ENCODE measurements at places on chromosomes 6 and 20. TPM values are rescaled to one million over a fixed set of nuclear protein-coding genes. Genes with fewer than 3 reads are reported as not detected.

DNA sequence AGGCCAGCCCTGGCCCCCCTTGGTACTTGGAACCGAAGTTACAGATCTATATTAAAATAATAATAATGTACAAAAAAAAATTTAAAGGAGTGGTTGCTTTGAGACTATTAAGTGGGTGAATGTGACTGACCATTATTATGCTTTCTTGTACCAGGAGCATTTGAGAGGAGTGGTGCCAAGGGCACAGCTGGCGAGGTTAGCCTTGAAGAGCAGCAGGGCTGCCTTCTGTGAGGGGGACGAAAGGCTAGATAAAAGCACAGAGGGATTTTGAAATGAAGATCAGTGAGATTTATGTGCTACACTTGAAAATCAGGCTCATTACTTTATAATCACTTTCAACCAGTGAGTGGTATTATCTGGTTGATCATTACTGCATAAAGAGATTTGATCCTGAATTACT lies 48.6 kb downstream of the FIG4 start:
- no peaks in the 10 kb centered on the region for H3K27me3 ChIP-seq
- H3K36me3 ChIP-seq = peaks cover 9% of the 10 kb centered on the region
- no peak for DNase-seq
- no peak overlapping the region for H3K4me3 ChIP-seq
- peaks cover 4% of the 10 kb centered on the region for H3K4me1 ChIP-seq

Gene TRMT11
- 27.2 TPM for total RNA-seq

Gene PPIL6
- total RNA-seq = 2.3 TPM

DNA sequence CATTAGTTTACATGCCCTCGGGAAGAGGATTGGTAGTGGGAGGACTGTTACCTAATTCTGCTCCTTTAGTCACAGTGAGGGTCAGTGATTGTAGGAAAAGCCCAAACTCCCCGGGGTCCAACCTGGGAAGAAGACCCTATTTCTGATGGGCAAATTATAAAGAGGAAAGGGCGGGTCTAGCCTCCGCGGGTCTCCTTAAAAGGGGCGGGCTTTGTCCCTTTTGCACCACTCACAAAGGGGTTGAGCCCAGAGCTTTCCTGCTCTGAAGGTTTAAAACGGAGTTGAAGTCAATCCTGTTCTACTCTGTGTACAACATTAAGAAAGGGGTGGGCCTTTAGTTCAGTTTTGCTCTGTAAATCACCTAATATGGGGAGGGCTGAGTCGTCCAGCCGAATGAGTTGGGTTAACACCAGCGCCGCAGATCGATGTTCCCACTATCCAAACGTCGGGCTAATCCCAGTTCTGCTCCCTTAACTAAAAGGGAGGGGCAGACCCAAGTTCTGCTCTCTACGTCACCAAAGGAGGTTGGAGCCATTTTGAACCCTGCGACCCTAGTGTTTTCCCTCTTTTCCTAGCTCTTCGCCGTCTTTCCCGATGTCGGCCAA lies 920 bp upstream of the RNF5 start:
- H3K36me3 ChIP-seq = peaks cover 20% of the 10 kb centered on the region
- H3K27me3 ChIP-seq = no peaks in the 10 kb centered on the region
- H3K27ac ChIP-seq = peak overlapping the region; percentile 98

Gene DEFB114
- not detected for total RNA-seq

GRCh38 chr6:76862936-76863335 lies 600.4 kb downstream of the HTR1B start:
- H3K27me3 ChIP-seq = no peaks in the 10 kb centered on the region
- H3K4me3 ChIP-seq = no peak overlapping the region
- DNase-seq = no peak
- no peaks in the 10 kb centered on the region for H3K4me1 ChIP-seq
- H3K36me3 ChIP-seq = no peaks in the 10 kb centered on the region

DNA sequence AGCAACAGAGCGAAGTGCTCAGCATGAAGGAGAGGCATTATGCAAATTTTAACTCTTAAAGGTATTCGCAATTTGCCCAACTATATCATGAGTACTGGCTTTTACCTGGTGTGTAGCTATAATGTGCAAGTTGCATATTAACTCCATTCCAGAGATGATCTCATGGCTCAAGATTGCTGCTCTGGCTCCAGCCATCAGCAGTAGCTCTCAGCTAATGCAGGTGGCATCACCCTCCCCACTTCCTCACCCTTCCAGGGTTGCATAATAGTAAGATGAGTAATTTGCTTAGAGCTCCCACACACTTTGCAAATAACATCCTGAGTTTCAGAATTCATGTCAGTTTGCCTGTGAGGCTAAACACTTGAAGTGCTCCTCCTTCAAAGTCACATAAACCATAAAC lies 15.9 kb upstream of the PCSK2 start:
- no peak for DNase-seq
- H3K4me3 ChIP-seq = no peak overlapping the region

DNA sequence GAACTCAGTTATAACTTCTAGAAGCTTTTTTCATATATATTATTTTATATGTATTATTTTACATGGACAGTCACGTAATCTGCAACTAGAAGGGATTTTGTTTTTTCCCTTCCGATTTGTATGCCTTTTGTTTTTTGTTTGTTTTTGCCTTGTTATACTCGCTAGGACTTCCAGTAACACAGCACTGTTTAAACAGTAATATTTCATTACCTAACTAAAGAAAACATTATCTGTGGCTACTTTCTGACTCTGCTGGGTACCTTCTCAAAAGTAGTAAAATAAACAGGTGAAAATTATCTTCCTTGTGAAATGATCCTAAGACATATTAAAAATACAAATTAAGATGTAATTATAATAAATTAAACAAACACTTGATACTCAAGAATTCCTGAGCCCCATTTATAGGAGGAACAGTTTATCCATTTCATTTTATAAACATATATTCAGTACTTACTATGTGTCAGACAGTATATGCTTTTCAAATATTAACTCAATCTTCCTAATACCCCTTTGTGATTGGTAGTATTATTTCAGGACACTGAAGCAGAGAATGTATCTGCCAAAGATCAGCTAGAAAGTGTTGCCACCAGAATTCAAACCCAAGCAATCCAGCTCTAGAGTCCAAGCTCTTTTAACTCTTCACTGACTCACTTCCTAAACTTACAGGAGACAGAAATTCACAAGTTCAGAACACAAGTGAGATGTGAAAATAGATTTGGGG lies 65.3 kb downstream of the MAP3K5 start:
- no peaks in the 10 kb centered on the region for H3K27me3 ChIP-seq
- H3K36me3 ChIP-seq = no peaks in the 10 kb centered on the region
- no peaks in the 10 kb centered on the region for H3K4me1 ChIP-seq
- H3K27ac ChIP-seq = no peak overlapping the region
- no peak overlapping the region for H3K4me3 ChIP-seq

- peaks cover 11% of the 10 kb centered on the region for H3K4me1 ChIP-seq
- peak; percentile 77 for DNase-seq
- peak overlapping the region; percentile 90 for H3K27ac ChIP-seq
- H3K4me3 ChIP-seq = peak overlapping the region; percentile 85
- peaks cover 36% of the 10 kb centered on the region for H3K36me3 ChIP-seq
Measured at GRCh38 chr6:33205191-33206026, 954 bp downstream of the HSD17B8 start.

- H3K4me1 ChIP-seq = no peaks in the 10 kb centered on the region
- DNase-seq = no peak
- H3K36me3 ChIP-seq = no peaks in the 10 kb centered on the region
- no peak overlapping the region for H3K4me3 ChIP-seq
- H3K27me3 ChIP-seq = no peaks in the 10 kb centered on the region
- no peak overlapping the region for H3K27ac ChIP-seq
Measured at GRCh38 chr20:20446001-20446400, 78.1 kb downstream of the INSM1 start.

Gene NQO2
- 199 TPM for total RNA-seq

Gene MACROD2
- total RNA-seq = 3.9 TPM

Gene ANKEF1
- 13.1 TPM for total RNA-seq

Gene SEL1L2
- not detected for total RNA-seq

Gene ALDH8A1
- 0.15 TPM for total RNA-seq

DNA sequence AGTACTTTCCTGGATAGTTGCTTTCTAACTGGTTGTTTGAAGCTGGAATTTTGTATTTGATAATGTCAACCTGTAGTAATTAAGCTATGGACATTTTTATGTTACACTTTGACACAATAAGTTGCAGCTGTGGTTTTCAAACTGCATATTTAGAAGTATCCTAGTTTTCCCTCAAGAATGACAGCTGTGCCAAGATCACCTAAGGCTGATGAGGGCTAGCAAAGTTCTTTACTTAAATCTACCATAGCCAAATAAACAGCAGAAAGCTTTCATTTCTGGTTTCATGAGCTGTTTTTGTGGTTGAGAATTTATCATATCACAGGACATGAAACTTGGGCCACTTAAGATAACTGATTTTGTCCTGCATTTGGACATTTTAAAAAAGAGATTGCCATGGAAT lies 30.6 kb downstream of the FAM229B start:
- H3K36me3 ChIP-seq = no peaks in the 10 kb centered on the region
- H3K4me3 ChIP-seq = no peak overlapping the region
- peaks cover 3% of the 10 kb centered on the region for H3K4me1 ChIP-seq
- H3K27ac ChIP-seq = no peak overlapping the region
- no peak for DNase-seq

GRCh38 chr6:83476971-83477370 lies 35.4 kb upstream of the PRSS35 start:
- H3K27me3 ChIP-seq = no peaks in the 10 kb centered on the region
- H3K4me1 ChIP-seq = no peaks in the 10 kb centered on the region
- H3K36me3 ChIP-seq = no peaks in the 10 kb centered on the region

GRCh38 chr6:55659304-55659703 lies 80.3 kb upstream of the HMGCLL1 start:
- no peak overlapping the region for H3K4me3 ChIP-seq
- H3K36me3 ChIP-seq = no peaks in the 10 kb centered on the region
- H3K4me1 ChIP-seq = no peaks in the 10 kb centered on the region
- H3K27me3 ChIP-seq = no peaks in the 10 kb centered on the region

GRCh38 chr6:108799354-108799717 lies 48.9 kb upstream of the ARMC2 start:
- no peak for DNase-seq
- H3K27ac ChIP-seq = peak overlapping the region; percentile 26
- H3K4me1 ChIP-seq = no peaks in the 10 kb centered on the region
- no peaks in the 10 kb centered on the region for H3K36me3 ChIP-seq
- no peaks in the 10 kb centered on the region for H3K27me3 ChIP-seq

Gene IMPG1
- not detected for total RNA-seq

GRCh38 chr6:152605941-152606340 lies 31.2 kb downstream of the SYNE1 start:
- H3K27me3 ChIP-seq = no peaks in the 10 kb centered on the region
- H3K27ac ChIP-seq = no peak overlapping the region
- no peaks in the 10 kb centered on the region for H3K36me3 ChIP-seq
- H3K4me3 ChIP-seq = no peak overlapping the region
- no peaks in the 10 kb centered on the region for H3K4me1 ChIP-seq
- no peak for DNase-seq

Gene PRDM13
- 0.07 TPM for total RNA-seq

DNA sequence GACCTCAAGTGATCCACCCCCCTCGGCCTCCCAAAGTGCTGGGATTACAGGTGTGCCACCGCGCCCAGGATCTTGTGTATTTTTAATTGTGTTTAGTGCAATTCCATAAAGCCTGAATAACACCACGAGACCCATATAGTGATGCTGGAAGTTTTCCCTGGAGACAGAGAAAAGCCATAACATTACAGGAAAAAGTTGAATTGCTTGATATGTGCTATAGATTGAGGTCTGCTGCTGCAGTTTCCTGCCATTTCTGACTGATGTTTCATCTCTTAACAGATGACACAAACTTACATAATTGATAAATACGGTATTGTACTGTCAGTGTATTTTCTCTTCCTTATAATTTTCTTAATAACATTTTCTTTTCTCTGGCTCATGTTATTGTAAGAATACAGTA lies 7.3 kb upstream of the UBD start:
- no peaks in the 10 kb centered on the region for H3K36me3 ChIP-seq
- H3K27ac ChIP-seq = no peak overlapping the region
- no peaks in the 10 kb centered on the region for H3K4me1 ChIP-seq
- no peak overlapping the region for H3K4me3 ChIP-seq
- DNase-seq = no peak
- peaks cover 3% of the 10 kb centered on the region for H3K27me3 ChIP-seq

DNA sequence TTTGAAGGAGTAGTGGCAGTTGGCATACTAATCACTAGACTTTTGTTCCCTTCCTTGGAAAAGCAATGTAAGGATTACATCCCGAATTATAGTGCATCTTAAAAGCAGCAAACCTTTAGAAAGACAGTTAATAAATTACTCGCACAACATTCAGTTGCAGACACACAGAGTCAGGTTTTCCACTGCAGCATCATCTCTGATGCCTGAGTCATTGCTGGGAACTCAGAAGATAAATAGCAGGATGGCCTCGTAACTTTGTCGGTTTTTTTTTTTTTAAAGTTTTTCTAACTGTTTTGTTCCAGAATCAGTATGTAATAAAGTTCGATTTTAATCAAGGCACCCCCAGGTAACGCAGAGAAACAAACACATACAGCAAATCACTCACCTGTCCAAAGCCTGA lies 34.3 kb downstream of the GJA10 start:
- DNase-seq = no peak
- no peaks in the 10 kb centered on the region for H3K4me1 ChIP-seq
- H3K4me3 ChIP-seq = no peak overlapping the region
- H3K27me3 ChIP-seq = no peaks in the 10 kb centered on the region

GRCh38 chr20:32252189-32252588 lies 25.3 kb upstream of the KIF3B start:
- no peaks in the 10 kb centered on the region for H3K27me3 ChIP-seq
- no peak for DNase-seq
- H3K4me3 ChIP-seq = no peak overlapping the region
- no peaks in the 10 kb centered on the region for H3K36me3 ChIP-seq
- no peaks in the 10 kb centered on the region for H3K4me1 ChIP-seq

Gene SLC24A3
- total RNA-seq = 1.5 TPM

DNA sequence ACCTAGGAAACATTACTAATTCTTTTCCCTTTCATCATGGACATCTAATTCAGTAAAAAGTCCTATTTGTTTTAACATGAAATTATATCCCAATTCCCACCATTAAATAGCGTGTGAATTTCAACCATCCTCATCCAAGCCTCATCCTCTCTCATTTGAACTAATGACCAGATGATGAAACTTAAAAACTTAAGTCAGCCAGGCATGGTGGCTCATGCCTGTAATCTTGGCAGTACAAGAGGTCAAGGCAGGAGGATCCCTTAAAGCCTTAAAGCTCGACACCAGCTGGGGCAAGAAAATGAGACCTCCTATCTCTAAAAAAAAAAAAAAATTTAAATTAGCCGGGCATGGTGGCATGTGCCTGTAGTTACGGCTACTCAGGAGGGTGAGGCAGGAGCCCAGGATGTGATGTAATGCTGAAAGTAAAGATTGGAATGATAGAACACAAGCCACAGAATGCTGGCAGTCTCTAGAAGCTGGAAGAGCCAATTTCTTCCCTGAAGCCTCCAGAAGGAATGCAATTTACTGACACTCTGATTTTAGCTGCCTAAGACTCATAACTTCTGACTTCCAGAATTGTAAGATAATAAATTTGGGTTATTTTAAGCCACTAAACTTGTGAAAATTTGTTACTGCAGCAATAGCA lies 27.1 kb upstream of the HAO1 start:
- no peaks in the 10 kb centered on the region for H3K36me3 ChIP-seq
- H3K27me3 ChIP-seq = no peaks in the 10 kb centered on the region
- no peak overlapping the region for H3K27ac ChIP-seq
- no peak for DNase-seq
